Karpas-422 (cell line): ENCODE measurements at places on chromosomes 5 and 9. TPM values are rescaled to one million over a fixed set of nuclear protein-coding genes. Genes with fewer than 3 reads are reported as not detected.

SEMA5A gene
- not detected in 2 replicates for total RNA-seq

ANXA2R gene
- 9.0 and 15.3 TPM in 2 replicates for total RNA-seq

PCDHA4 gene
- not detected in 2 replicates for total RNA-seq

TERT gene
- total RNA-seq: 2.2 and 3.3 TPM in 2 replicates

S1PR3 gene
- total RNA-seq: not detected in 2 replicates

ZFP2 gene
- total RNA-seq: 0.43 TPM in 1 of 2 replicates, not detected in the other

GRCh38 chr9:84592918-84593317 lies 76.6 kb upstream of the NTRK2 start:
- no peak for DNase-seq

- no peak for DNase-seq
These were observed 139.2 kb upstream of the SMARCA2 start for GRCh38 chr9:1875921-1876448.

GRCh38 chr9:27528886-27529315 lies 713 bp downstream of the MOB3B start:
- no peak for DNase-seq

DNA sequence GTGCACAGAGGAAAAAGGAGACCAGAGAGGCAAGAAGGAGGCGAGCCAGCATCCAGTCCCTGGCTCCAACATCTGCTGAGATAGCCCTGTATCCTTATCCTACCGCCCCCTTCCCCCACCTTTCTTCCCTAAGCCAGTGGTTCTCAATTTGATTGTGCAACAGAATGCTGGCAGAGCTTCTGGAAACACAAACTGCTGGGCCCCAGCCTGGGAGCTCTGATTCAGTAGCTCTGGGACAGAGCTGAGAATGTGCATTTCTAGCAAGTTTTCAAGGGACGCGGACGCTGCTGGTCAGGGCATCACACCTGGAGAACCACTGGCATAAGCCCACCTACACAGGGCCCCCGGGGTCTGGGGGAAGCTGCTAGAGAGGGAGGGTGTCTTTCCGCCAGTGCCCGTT lies 21.1 kb downstream of the AK8 start:
- DNase-seq: no peak

DNA sequence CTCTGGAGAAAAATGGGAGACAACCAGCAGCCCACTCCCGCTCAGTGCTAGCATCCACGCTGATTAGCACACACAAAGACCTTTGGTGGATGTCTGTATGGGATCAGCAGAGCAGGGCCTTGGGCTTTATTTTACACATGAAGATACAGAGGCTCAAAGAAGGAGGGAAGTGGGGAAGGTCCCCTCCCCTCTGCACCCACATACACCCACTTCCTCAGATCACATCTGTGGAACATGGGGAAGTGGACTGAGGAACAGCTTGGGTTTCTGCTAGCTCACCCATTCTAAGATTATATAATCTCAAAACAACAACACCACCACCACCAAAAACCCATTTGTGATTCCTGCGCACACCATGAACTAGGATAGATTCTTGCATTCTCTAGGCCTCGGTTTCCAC lies 14.0 kb downstream of the GGTA1 start:
- DNase-seq: no peak

DNA sequence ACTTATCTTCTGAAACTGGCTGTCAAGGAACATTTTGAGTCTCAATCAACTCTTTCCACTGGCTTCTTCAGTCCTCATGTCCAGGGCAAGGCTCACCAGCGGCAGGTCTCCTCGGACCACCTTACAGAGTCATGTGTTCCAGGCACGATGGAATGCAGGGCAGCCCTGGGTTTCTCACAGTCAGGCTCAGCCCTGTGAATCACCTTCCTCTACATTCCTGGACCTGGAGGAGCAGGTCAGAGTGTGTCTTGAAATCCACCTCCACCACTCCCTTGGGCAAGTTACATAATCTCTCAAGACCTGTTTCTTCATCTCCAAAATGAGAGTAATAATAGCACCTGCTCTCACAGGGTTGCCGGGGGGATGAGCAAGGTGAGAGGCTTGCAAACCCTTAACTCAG lies 16.0 kb downstream of the ENC1 start:
- no peak for DNase-seq

DNA sequence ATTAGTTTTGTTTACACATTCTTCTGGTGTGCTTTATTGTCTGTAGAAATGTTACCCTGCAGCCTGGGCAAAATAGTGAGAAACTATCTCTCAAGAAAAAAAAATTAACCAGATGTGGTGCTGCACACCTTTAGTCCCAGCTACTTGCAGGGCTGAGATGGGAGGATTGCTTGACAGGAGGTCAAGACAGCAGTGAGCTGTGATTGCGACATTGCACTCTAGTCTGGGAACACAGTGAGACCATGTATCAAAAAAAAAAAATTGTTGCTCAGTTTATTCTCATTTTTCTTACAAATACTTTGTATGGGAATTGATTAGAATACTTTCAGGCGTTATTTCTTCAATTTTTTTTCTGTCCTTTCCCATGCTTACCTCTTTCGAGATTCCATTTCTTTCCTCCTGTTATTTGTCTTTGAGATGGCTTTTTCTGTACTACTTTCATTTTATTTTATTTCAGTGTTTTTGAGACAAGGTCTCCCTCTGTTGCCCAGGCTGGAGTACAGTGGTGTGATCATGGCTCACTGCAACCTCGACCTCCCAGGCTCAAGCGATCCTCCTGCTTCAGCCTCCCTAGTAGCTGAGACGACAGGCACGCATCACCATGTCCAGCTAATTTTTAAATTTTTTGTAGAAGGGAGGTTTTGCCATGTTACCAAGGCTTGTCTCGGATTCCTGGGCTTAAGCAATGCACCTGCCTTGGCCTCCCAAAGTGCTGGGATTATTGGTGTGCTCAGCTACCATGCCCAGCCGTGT lies 24.9 kb downstream of the TENT2 start:
- DNase-seq: no peak

DNA sequence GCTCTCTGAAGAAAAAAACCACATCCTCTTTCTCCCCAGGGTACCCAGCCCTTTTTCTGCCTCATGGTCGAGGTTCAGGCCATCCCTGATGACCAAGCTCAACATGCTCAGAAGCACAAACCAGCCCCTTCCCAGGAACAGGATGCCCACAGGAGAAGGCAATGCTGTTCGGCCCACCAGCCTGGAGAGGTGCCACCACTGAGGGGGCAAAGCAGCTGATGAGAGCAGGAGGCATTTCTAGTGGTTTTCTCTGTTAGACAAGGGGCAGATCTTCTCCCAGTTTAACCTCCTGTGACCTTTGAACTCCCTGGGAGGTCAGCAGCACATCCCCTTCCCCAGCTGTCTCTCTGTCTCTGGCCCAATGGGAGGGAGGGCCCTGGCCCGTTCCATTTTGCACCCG lies 73.0 kb downstream of the PAX5 start:
- DNase-seq: no peak

GRCh38 chr5:125421006-125421405 lies 674.6 kb upstream of the ZNF608 start:
- no peak for DNase-seq

- DNase-seq: no peak
These were observed 45.3 kb upstream of the DPYSL3 start for GRCh38 chr5:147555176-147555575.

DNA sequence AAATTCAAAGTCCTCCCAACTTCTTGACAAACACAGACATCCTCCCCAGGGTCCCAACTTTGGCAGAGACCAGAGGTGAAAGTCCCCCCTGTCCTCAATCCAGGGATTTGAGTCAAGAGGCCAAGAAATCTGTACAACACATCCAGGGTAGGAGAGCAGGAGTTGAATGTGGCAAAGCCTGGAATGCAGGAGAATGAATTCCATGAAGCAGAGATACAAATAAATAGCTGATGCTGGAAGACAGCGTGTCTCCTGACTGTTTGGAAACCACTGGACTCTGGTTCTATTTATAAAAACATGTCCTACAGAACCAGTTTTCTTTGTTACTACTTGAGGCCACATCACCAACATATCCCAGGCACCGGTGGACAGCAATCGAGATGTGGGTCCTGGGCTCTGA lies 43.7 kb upstream of the SLIT3 start:
- no peak for DNase-seq

DNA sequence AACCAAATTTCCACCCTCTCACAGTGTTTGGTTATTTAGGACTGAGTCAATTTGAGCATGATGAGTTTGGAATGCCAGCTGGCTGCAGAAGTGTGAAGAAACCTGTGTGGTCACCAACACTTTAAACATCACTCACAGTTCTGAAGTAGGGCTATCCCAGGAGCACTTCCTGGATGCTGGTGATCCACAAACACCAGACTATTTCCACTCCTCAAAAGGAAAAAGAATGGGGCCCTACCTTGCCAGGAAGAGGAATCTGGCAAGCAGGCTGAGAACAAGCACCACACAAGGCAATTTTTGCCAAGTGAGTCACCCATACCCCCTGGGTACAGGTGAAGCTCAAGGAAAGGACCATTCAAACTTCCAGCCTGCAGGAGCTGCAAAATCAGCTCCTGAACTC lies 294.2 kb upstream of the PTGER4 start:
- DNase-seq: no peak

- no peak for DNase-seq
These were observed 54.9 kb downstream of the RAD23B start for GRCh38 chr9:107337676-107338590.

GRCh38 chr5:166845044-166845443 lies 1446.4 kb upstream of the WWC1 start:
- DNase-seq: no peak

DNA sequence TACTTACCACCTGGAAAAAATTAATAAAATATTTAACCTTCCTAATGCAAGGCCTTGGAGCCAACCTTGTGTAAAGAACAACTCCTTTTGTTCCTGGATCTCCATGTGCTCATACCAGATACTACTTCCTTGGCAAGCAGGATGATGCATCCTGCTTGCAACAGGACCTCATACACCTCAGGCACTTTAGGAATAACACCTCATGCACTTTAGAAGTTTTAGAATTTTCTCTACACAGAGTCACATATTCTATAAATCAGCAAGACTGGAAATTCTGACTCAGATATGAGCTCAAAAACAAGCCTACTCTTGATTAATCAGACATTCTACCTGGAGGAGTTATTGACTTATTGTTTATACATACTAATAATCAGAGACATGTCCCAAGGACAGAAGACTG lies 209.6 kb upstream of the CDH10 start:
- no peak for DNase-seq

DNA sequence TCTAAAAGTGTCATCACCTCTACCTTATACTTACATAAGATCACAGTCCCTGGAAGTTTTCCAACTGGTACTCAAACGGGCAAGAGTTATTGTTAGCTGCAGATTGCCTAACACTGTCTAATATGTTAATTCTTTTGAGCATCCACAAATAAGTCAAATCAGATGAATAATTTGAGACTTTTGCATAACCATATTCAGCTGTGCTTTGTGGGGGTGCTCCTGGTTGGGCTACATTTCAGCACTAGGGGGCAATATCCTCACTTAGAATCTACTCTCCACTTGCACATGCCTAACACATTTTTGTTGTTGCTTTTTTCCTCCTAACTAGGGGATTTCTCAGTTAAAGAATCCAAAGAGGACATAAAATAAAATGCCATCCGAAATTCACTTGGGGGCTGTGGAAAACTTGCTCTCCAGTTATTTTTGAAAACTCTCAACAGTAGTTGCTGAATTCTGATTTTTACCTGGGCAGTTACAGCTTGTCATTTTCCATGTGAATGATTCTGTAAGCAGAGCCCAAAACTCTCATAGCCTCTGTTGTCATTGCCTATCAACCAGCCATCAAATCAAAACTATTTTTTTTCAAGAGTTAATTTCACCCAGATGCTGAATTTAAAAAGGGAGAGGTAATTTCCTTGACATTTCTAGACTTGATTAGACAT lies 71.5 kb downstream of the TRIM36 start:
- DNase-seq: peak; percentile 90

DNA sequence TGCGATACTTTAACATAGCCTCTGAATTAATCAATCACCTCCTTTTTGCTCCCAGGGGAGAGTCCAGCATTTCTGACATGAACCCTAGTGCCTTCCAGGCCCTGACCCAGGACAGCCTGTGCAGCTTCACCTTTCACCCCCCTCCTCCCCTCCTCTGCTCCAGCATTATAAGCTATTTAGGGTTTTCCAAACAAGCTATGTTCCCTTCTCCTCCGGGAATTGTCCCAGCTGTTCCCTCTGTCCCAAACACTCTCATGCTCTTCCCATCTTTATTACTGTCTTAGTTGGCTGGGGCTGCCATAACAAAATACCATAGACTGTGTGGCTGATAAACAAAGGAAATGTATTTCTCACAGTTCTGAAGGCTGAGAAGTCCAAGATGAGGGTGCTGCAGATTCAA lies 161.5 kb downstream of the EBF1 start:
- DNase-seq: no peak

GRCh38 chr5:83751201-83751600 lies 30.5 kb upstream of the HAPLN1 start:
- no peak for DNase-seq
